ENCODE measurements at places on chromosomes 13 and 19. TPM values are rescaled to one million over a fixed set of nuclear protein-coding genes. Genes with fewer than 3 reads are reported as not detected.

DNA sequence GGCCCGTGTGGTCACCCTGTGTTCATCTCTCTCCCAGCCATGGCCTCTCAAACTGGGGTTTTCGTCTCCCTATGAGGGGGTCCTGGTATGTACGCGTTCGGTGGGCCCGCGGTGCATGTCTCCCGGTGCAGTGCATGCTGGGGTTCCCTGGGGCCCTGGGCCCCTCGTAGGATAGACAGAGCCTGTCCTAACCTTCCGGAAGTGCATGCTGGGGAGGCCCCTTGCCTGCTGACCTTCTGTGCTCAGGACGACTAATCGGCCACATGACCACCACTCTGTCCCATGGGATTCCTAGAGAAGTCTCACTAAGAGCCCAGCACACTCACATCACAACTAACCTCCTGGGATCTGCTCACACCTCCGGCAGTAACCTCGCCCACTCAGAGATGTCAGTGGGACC is 4.9 kb upstream of the USE1 start:
- no peak overlapping the region for H3K4me3 ChIP-seq
- peaks cover 7% of the 10 kb centered on the region for H3K4me1 ChIP-seq
- H3K27me3 ChIP-seq = no peaks in the 10 kb centered on the region
- no peak for DNase-seq
- H3K36me3 ChIP-seq = peaks cover 77% of the 10 kb centered on the region

GRCh38 chr13:22040810-22041364 is 370.0 kb downstream of the FGF9 start:
- H3K27ac ChIP-seq = no peak overlapping the region
- no peaks in the 10 kb centered on the region for H3K27me3 ChIP-seq
- no peak for DNase-seq
- no peak overlapping the region for H3K4me3 ChIP-seq

The S1PR5 gene
- 0.73 TPM for total RNA-seq

DNA sequence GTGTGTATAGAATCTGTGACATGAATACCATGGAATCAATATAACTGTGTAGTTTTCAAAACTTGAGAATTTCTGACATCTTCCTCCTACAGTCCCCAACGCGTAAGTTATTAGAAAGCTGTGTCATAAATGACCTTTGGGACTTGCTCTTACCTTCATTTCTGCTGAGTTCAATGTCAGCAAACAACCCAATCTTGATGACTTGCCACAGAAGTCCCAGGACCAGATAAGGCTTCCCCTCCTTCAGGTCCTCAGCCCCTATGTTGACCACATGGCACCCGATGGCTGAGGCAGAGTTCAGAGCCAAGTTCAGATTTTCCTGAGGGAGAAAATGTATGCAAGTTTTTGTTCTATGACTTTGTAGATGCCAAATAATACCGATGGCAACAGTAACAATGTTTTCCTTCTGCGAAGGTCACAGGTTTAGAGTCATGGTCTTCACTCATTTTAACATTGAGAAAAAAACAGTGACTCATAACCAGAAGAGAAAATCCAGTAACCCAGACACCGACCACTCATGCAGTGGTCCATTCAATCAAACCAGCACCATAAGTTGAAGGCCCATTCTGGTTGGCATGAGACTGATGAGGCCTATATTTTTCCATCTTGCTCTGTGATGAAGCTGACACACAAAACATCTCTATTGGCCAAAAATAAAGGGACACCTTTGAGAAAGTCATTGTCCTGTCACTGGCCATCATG is 29.2 kb downstream of the LCP1 start:
- no peak overlapping the region for H3K27ac ChIP-seq
- H3K4me1 ChIP-seq = peaks cover 7% of the 10 kb centered on the region
- H3K27me3 ChIP-seq = no peaks in the 10 kb centered on the region
- H3K4me3 ChIP-seq = no peak overlapping the region
- no peak for DNase-seq

The CFAP97D2 gene
- total RNA-seq = not detected

The RELB gene
- total RNA-seq = not detected

DNA sequence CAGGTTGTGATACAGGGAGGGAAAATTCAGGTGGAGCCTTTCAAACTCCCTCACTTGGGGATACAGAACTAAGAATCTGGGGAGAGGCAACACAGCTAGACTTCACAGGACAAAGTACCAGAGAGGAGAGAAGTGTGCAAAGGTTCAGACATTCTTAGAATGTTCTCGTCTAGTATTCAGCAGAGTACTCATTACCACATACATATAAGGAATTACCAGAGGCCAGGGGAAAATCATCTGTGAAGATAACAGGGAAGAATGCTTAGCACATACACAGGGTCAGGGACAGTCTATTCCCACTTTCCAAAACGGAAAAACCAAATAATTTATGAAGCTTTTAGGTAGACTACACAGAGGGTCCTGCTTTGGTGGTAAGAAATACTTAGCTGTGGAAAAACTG is 58.1 kb downstream of the TRPC4 start:
- no peaks in the 10 kb centered on the region for H3K4me1 ChIP-seq
- H3K36me3 ChIP-seq = no peaks in the 10 kb centered on the region
- H3K27ac ChIP-seq = no peak overlapping the region
- no peaks in the 10 kb centered on the region for H3K27me3 ChIP-seq
- no peak overlapping the region for H3K4me3 ChIP-seq

GRCh38 chr19:15358918-15359317 is 20.7 kb downstream of the AKAP8 start:
- no peaks in the 10 kb centered on the region for H3K4me1 ChIP-seq
- no peaks in the 10 kb centered on the region for H3K27me3 ChIP-seq
- no peak overlapping the region for H3K27ac ChIP-seq
- no peak for DNase-seq

The CYSLTR2 gene
- not detected for total RNA-seq

DNA sequence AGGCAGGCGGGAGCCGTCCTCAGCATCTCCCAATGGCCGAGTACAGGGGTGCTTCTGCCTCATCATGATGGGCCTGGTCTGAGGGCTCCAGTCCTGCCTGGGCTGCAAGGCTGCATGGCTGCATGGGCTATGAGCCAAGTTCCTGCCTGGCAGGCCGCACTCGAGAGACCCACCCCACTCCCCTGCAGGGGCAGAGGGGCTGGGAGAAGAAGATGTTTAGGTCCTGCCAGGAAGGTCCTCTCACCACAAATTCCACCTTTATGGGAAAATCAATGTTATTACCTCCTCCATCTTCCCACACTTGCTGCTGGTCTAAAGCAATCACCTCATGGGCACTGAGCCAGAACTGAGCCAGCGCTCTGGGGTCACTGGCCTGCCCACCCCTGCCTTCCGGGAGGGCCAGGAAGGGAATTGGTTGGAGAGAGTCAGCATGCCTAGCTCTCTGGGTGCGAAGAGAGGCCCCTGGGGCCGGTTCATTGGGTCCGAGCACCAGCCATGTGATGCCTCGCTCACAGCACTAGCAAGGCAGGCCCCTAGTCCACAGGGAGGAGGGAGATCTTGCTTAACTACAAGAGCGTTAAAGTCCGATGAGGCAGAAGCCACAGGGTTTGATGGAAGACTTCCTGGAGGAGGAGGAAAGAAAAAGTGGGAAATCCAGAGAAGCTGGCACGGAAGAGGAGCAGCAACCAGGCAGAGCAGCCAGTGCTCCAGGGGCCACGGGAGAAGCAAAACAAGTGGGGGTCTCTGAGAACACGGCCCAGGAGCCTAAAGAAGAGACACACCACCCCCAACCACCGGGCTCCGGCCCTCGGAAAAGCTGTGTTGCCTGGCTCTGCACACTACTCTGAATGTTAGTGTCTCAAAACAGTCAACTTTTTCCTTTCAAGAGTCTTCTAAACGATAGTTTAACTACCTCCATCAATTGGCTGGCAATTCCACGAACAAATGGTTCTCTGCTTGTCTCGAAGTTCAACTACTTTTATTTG is 63.1 kb downstream of the CEBPG start:
- no peak for DNase-seq
- H3K4me1 ChIP-seq = no peaks in the 10 kb centered on the region
- H3K36me3 ChIP-seq = no peaks in the 10 kb centered on the region
- no peak overlapping the region for H3K27ac ChIP-seq
- no peaks in the 10 kb centered on the region for H3K27me3 ChIP-seq

GRCh38 chr19:30276011-30276882 is 95.9 kb upstream of the ZNF536 start:
- H3K4me3 ChIP-seq = no peak overlapping the region
- no peak overlapping the region for H3K27ac ChIP-seq
- H3K4me1 ChIP-seq = no peaks in the 10 kb centered on the region
- H3K36me3 ChIP-seq = no peaks in the 10 kb centered on the region

DNA sequence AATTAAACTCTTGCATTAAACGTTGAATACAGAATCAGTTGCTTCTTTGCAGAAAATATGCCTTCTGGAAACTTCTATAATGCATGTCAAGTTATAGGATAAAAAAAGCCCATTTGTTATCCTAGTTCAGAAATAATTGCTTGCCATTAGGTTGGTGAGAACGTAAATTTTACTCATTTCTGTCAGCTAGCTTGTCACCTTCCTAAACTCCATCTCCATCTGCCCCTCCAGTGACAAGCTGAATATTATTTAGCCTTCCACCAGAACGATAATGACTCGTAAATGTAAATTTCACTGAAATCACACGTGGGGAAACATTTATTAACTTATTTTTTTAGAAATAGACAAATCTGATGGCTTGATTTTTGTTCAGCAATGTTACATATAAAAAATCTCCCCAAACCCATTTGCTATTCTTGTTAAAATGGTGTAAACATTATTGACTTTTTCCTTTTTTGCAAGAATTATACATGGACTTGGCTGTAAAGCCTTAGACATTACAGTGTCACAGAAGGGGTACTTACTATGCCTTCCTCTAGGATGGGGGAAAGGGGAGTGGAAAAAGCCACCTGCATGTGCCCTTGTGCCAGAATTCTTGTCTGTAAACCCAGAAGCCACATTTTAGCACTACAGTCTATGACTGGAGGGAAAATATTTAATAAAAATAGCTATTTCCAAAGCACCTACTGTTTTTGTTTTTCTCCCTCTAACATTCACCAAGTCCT is 326.8 kb downstream of the OXGR1 start:
- no peaks in the 10 kb centered on the region for H3K4me1 ChIP-seq

The SIGLECL1 gene
- total RNA-seq = not detected
